ENCODE measurements at places on chromosomes 4 and X. TPM values are rescaled to one million over a fixed set of nuclear protein-coding genes. Genes with fewer than 3 reads are reported as not detected.

DNA sequence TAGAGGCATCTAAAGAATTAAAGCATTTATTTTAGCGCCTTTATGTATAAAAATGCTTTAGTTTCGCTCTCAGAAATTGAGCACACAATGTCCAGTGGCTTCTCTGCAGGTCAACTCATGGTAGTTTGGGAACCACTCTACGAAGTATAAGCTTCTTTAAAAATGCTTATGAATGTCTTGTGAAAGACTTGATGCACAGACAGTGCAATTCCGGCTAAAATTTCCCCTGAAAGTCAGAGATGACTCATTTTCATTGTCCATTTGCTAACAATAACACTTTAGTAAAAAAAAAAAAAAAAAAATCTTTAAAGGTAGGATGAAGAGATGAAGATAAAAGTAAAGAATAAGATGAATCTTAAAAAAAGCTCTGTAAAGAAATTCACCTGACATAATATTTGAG is 117.2 kb downstream of the PDHA2 start:
- DNase-seq, result no peak

GRCh38 chr4:78150543-78150864 is 93.4 kb downstream of the FRAS1 start:
- no peak for DNase-seq

DNA sequence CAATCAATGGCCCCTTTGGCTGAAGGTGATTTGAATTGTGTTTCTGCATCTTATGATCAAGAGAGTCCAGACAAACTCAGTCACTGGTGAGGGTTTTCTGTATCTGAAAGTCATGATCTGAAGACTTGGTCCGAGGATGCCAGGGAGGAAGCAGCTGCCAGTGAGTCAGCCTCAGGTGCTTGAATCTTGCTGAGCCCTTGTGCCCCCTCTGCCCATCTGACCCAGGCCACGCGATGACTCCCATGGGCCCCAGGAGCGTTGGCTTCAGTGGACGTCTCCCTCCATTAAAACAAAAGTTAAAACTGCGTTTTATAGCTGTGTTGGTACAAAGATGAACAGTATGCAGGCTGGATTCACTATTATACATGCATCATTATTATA is 62.0 kb downstream of the HTRA3 start:
- no peak for DNase-seq

Gene DDX53
- polyA plus RNA-seq, result not detected

Gene HSFX3
- 0.92 TPM for polyA plus RNA-seq
